ENCODE measurements at places on chromosomes 4 and X.

DNA sequence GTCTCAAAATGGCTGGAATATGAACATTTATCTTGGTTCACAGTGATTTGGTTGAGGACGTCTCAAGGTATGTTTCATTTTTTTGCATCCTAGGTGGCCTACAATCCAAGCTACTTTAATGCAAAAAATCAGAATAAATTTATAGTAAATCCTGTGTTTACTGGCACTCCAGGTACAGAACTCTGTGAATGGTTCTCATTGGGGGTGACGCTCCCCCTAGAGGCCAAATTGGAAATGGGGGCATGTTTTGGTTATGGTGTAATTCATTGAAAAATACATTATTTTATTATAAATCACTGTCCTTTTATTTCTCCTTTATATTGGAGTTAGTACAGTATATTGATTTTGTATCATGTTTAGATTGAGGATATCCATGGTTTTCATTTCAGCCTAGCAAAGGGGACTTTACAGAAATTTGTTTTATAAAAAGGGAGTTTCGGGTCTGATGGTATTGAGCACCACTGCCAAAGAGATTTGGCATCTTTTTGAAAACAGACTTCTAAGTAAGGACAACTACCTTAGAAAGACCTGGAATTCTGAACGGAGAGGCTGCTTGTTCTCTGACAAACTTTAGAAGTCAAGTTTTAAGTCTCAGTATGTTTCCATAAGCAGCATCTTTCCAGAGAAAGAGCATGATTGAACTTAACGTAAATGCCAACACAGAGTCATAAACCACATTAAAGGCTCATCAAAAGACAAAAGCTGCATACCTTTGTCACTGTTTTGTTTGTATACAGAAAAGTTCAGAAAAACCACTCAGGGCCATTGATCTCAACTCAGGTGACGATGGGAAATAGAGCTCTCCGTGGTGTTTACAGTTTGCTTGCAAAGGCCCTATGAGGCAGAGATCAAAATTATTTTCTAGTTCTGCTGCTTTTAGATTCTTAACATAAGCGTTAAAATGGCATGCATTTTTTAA, 19.4 kb downstream of the MTM1 start:
- DNase-seq, result no peak

DNA sequence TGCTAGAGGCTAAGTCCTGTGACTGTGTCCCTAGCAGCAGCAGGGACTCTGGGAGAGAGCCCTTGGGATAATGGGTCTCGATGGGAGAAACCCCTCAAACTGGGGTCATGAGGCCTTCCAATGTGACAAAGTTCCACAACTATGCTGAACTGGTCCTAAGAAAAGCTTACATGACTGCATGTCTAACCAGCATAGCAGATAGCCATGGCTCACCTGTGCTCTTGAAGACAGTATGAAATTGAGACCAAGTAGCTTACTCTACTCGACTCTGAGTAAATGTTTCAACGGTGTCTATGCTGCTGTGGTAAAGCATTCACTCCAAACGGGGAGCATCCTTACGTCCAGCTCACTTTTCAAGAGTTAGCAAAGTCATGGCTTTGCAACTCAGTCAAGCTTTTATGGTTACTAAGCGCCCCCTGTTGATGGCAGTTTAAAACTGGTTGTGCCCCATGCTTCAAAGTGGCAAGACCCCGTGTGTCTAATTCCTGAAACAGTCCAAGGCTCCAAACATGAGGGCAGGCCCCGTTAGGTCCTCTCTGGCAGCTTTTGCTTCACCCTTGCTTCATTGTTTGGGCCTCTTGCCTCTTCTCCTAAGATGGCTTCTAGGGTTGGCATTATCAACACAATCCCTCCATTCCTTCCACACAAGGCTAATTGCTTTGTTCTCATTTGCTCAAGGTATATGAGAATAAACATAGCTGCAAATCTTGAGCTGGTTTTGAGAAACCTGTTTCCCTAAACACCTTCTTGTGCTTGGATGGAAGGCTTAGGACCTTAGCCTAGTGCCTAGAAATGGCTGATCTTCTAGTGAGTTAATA, 46.6 kb downstream of the CCNG2 start:
- DNase-seq, result peak; percentile 5

DNA sequence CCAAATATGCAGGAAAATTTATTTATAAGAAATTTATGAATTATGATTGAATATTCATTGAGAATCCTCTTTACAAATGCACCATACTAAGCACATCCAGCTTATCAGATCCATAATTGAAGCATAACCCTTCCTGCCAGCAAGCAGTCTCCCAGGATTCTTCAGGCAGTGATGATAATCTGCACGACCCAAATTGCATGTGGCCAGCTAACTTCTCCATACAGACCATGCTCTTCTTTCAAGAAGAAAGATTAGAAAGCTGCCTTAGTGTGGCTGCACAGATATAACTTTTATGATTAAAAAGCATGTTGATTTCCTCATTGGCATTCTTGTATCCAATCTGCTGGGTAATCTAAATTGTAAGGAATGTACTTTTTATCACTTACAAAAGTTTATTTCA, 3.3 kb upstream of the CBR4 start:
- no peak for DNase-seq

DNA sequence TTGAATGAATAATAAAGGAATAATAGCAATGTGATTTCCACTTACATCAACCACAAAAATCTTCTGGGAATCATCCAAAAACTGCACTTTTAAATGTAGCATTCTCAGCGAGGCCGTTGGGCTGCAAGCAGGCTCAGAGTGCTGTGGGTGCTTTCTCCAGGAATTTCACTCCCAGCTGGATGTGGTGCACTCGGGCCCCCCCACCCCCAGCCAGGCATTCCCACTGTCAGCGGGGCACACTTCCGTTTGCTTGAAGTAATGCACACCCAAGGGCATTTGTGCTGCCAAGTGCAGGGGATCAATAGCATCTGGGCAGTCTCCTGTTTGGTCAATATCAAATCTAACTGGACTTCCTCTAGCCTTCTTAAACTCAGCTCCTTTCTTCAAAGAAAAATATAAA, at the start of gene FRMD7:
TSS of gene FRMD7 (minus strand) at position 278 of the 400 bp plus-strand sequence. CDS start at position 102, 176 bp downstream.
- DNase-seq, result no peak

- no peak for DNase-seq
Measured at GRCh38 chr4:188781655-188782054, 642.4 kb downstream of the TRIML1 start.

DNA sequence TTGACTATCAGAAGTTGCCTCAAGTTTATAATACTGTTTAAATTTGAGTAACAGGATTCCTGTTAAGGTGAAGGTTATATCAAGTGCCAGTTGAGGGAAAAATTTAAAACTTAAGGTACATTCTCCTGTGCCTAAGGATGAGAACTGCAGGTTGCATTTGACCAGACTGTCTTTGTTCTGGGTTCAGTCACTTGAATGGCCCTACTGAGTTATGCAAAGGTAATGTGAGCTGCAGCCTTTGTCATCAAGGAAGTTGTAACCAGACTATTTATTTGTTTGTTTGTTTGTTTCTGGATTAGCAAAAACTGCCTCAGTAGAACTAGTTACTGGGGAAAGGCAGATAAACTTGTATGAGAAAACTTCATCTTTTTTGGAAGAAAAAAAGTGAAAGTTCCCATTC, 131.9 kb downstream of the ATOH1 start:
- no peak for DNase-seq

DNA sequence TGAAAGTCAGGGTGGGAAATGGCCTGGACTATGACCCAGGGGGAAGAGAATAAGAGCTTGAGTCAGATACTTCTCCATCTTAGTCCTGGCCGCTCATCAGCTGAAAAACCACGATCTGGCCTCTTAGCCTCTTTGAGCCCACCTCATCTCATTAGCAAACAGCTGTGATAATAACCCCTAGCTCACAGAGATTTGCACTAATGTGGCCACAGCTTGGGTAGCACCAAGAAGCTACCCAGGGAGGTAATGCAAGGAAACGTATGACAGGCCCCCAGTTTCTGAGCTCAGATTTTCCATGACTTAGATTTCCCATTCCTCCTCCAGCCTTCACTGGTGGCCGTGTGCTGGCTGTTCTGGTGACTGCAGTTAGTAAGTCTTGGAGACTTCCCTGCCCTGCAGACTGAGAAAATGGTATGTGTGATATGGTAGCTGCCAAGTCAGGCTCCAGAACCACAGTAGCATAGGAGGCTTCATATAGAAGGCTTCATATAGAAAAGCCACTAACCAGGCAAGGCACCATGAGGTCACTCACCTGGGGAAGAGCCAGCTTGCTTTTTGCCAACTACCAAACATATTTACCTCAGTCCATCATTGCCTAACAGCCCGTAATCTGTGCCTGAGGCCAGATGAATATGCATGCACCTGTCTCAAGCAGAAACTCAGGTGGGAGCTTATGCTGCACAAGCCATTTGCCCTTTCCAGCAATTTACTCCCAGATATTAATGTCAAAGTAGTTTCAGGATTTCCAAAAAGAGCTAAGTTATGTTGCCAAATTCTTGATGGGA, 51.4 kb upstream of the GABRE start:
- no peak for DNase-seq

Measured in DMS79 (cell line).